ENCODE measurements at places on chromosomes 12 and 14.

- no peak for DNase-seq
Measured at GRCh38 chr14:66273261-66273832, 212.8 kb upstream of the CCDC196 start.

GRCh38 chr12:6340032-6340638, 1.7 kb downstream of the TNFRSF1A start:
- DNase-seq, result no peak

DNA sequence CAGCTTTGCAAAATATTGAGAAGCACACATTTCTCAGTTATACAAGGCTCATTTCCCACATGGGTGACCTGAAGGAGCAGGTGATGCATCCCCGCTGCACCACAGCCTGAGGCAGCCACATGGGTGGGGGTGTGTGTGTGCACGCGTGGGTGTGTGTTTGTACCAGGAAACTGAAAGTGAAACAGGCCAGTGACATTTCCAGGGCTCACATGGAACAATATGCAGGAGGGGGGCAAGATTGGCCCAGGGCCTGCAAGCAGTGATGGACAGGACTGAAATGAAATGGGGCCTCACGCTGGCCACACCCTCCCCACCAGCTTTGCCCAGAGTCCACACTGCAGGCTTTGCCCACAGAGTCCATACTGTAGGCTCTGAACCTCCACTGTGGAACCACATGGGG, 154.2 kb upstream of the PARP11 start:
- DNase-seq, result no peak

- no peak for DNase-seq
Measured at GRCh38 chr12:97063292-97063935, 156.4 kb downstream of the NEDD1 start.

- no peak for DNase-seq
Measured at GRCh38 chr14:92164958-92165357, 43.2 kb downstream of the CPSF2 start.

Measured in esophagus muscularis mucosa (tissue), 4 donors.